IPS DF 6.9 (cell line): ENCODE measurements at places on chromosomes 2 and 18.

DNA sequence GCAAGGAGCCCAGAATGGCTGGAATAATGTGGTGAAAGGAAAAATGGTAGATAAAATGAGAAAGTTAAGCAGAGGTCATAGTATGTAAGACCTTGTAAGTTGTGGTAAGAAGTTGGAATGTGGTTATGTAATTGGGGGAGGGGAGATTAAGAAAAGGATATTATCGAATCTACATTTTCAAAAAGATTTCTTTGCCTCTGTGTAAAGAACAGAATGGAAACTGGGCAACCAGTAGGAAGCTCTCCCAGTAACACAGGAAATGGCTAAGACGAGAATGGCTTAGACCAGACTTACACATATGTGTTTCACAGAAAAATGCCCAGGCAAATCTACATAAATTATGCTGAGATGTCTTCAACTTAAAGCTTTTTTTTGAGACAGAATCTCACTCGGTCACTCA is 13.2 kb downstream of the MEMO1 start:
- no peak for DNase-seq

DNA sequence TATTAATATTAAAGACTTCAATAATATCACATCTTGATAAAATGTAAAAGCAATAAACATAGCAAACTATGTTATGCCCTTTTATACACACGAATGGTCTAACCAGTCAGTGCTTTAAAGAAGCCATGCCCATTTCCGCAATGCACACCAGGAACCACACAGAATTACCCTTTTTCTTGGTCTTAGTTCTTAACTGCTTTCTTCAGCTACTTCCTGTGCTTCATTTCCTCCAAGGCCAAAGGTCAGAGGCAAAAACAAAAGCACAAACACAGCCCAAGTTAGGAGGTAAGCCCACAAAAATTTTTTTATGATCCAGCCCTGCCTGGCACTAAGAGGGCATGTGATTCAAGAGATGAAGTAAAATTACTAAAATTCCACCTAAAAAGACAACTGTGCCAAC is 267.2 kb downstream of the FBXO15 start:
- no peak for DNase-seq

- no peak for DNase-seq
These were observed 182.3 kb downstream of the INO80D start for GRCh38 chr2:205903549-205904129.

DNA sequence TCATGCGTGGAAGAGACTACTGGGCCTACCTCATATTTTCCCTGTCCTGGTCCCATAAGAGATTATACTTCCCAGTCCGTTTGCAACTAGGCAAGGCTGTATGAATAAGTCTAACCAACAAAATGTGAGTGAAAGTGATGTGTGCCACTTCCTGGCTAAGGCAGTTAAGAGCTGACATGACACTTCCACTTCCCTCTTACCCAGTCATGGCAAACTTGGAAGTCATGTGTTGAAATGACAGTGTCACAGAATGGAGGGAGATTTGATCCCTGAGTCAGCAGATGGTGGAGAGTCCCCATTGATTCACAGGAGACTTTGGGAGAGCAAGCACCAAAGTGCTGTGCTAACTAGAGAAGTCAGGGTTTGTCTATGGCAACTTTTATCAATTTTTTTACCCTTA is 36.4 kb downstream of the TACR1 start:
- no peak for DNase-seq

DNA sequence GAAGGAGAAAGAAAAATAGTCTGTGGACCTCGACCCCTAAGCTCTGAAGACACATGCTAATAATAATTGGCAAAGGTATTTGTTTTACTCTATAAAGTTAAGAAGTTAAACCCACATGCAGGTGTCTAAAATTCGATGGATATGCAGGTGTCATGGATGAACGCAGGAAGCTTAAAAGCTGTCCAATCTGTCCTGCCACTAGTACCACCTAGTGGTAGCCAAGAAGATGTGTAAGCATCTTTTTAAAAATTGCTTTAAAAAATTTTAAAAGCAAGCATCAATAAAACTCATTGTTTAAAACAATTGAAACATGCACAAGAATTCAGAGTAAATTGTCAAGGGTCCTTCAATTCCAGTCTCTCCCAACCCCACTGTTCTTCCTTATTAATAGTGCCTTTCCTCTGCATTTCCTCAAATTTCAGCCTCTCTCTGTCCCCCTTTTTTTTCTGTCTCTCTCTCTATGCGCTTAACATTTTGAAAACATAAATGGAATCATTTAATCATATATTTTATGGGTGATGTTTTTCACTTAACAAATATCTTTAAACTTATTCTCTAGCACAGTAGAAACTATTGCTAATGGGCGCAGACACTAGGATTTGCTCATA is 30.6 kb upstream of the PPP3R1 start:
- no peak for DNase-seq

GRCh38 chr2:169225233-169225750 is 137.0 kb downstream of the LRP2 start:
- no peak for DNase-seq

DNA sequence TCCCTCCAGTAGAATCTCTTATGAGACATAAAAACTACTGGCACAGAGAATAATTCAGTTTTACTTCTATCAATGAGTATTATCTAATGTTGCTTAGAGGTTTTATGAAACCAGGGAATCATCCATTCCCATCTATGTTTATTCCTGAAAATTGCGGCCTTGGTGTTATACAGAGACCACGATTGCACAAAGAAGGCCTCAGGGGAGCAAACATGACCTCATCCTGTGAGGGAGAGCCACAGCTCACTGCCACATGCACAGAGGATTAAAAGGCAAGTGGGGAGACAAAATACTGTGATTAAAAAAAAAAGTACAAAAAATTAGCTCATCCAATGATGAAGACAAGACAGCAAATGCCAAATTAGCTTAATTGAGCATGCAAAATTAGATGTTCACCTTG is 111.8 kb upstream of the SLC35G4 start:
- no peak for DNase-seq

GRCh38 chr2:215404348-215405012 is 31.4 kb downstream of the FN1 start:
- DNase-seq = no peak
